ENCODE measurements at places on chromosomes 13 and 19.

GRCh38 chr19:16002406-16003384 is 53.9 kb downstream of the OR10H4 start:
- no peak for DNase-seq

- no peak for DNase-seq
Measured at GRCh38 chr13:93422980-93423543, 196.5 kb downstream of the GPC6 start.

- DNase-seq, result no peak
Measured at GRCh38 chr13:61148691-61149315, 266.8 kb downstream of the PCDH20 start.

GRCh38 chr13:31850041-31850555 is 110.8 kb downstream of the RXFP2 start:
- DNase-seq, result no peak

- DNase-seq, result no peak
Measured at GRCh38 chr19:38644719-38645118, 2.7 kb upstream of the ACTN4 start.

- no peak for DNase-seq
Measured at GRCh38 chr19:29014857-29015436, 198.0 kb downstream of the UQCRFS1 start.

DNA sequence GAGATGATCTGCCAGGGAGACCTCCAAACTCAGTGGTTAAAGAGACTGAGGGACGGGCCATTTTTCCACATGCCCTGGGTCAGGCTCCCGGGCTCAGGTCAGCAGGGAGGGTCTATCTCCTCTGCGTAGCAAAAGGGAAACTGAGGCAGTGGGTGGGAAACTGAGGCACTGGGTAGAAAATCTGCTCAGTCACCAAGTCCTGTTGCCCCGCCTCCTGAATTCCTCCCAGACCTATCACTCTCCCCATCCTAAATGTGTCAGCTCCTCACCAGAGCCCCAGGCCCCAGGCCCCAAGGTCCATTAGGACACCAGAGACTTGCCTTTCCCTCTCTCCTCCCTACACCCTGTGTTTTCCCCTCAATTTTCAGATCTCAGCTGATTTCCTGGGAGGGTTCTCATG is 2.4 kb downstream of the CD320 start:
- no peak for DNase-seq

DNA sequence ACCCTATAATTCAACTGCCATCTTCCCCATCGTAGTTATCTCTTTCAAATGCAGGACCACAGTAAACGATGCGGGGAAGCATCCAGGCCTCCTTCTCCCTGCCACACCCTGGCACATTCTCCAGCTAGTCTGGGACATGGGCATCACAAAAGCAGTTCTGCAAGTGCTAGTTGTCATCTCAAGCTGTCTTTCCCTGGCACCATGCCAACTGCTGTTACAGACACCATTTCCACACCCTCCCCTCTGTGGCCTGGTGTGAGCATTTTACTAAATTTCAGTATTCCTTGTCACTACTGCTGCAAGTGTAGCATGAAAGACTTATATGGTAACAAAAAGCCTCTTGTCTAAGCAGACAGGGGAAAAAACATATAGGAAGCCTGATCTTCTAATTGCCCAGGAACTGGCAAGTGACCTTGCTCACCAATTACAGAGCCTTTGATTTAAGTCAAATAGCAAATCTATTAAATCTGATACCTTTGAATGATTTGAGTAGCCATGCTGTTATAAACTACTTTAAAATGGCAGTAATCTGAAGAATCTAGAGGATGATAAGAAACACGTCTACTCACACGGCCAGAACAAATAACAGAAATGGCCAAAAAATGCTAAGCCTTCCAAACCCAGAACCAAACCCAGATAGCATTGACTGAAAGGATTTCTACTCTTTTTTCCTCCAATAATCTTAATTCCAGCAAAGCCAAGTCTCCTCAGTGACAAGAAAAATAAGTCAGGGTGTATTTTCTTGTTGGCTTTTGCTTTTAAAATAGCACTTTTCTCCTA is 179.0 kb downstream of the NUFIP1 start:
- DNase-seq, result no peak

- no peak for DNase-seq
Measured at GRCh38 chr19:5369962-5370367, 29.4 kb upstream of the PTPRS start.

GRCh38 chr13:64471916-64472315 is 2758.2 kb downstream of the PCDH9 start:
- DNase-seq, result no peak

DNA sequence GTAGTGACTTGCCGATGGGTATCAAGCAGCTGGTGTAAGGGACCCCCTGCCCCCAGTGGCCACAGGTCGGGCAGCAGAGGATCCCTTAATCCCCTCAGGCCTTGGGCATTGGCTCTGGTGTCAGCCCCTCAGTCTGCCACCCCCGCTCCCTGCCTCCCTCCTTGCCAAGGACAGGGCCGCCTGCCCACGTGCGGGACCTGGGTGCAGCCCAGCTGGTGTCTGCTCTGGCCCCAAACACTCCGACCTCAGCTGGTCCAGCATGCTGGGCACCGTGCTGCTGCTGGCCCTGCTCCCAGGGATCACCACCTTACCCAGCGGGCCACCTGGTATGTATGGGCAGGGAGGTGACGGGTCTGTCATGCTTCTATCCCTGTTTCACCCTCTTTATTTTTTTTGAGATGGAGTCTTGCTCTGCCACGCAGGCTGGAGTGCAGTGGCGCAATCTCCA is at the start of gene TGFBR3L:
TGFBR3L (plus strand) TSS at position 233 of the 448 bp plus-strand sequence.
- no peak for DNase-seq

DNA sequence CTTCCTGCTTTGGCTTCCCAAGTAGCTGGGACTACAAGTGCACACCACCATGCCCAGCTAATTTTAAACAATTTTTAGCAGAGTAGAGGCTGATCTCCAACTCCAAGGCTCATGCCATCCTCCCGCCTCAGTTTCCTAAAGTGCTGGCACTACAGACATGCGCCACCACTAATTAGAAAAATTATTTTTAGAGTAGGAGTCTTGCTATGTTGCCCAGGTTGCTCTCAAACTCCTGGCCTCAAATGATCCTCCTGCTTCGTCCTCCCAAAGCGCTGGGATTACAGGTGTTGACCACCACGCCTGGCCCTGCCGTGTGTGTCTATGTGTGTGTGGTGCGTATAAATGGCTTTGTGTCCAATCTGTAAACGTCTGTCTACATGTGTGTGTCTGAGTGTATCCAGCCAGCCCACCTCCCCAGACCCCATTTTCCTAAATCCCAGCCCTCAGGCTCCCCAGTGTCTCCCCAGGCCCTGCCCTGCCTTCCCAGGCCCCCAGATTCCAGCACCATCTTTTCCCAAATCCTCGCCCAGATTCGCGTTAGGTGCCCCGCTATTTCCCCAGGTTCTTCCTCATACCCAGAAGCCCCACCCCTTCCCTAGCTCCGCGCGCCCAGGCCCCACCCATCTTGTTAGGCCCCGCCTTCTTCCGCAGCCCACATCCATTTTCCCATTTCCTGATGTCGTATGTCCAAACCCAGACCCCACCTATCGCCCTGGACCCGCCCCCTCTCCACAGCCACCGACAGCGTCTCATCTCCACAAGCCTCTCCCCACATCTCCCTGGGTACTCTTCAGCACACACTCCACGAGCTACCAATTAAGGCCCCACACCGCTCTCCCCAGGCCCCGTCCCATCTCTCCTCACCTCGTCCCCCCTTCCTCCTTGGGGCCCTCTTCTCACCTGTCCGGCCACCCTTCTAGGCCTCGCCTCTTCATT is 24.9 kb downstream of the SLC8A2 start:
- peak; percentile 13 for DNase-seq

DNA sequence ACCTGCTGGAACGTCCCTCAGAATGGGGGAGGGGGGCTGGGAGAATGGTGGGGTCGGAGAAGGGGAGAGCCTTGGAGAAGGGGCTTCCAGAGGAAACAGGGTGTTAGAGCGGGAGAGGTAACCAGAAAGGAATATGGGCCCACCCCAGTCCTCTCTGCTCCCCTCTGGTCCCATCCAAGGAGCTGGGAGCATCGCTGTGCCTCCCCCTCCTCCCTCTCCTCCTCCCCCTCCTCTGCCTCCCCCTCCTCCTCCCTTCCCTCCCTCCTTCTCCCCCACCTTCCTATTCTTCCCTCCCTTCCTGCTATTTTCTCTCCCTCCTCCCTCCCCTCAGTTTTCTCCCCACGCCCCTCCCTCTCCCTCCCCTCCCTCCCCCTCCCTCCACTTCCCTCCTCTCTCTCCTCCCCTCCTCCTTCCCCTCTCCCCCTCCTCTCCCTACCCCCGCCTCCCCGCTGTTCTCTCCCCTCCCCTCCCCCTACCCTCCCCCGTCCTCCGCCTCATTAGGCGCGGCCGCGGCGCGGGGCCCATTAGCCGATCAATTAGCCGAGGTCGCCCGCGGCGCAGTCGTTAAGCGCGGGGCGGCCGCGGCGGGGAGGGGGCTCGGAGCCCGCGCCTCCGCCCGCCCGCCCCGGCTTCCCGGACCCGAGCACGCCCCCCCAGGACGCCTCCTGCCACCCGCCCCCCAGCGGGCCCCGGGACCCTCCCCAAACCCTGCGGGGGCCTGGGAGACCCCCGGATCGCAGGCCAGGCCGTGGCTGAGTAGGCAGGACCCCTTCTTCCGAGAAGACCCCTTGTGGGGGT is 15.4 kb downstream of the TLE5 start:
- DNase-seq, result no peak

DNA sequence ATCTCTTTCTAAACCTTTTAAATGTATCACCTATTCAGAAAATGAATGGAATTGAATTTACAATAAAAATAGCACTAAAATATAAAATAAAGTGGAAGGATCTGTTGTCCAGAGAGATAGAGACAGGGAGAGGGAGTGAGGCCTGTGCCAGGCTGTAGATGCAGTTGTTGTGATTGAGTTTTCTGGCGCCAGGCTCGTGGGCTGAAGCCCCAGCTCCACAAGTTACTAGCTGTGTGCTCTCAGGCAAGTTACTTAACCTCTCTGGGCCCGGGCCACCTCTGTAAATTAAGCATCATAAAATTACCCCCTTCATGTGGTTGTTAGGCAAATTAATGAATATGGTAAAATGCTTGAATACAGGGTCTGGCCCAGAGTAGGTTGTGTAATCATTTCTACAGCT is 52.3 kb upstream of the USP29 start:
- no peak for DNase-seq

DNA sequence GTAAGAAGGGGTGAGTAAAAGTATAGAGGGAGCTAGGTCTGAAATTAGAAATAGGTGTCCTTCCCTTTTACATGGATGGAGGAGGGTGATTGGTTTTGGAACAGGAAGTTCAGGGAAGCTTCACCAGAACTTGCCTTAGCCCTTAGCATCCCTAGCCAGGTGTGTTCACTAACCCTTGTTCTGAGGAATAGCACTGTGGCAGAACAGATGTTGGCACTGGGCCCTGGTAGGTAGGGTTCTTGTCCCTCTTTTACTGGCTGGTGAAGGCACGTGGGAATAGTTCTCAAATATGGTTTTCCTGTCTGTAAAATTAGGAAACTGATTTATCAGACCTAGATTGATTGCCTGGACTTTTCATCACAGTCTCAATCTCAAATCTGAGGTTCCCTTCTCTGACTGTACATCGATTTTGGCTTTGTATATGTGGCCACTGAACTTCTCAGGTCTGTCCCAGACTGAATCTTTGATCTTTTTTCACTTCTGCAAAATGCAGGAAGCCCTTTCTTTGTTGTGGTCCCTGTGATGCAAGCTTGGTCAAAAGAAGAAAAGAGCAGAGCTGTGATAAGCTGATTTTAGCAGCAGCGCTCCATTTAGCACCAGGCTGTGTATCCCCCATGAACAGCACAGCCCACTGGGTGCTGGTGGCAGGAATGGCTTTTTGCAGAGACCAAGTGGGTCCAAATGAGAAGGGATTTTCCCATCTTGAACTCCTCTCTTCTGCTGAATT is 86.2 kb upstream of the HTR2A start:
- no peak for DNase-seq

GRCh38 chr13:101390461-101390860 is 25.8 kb downstream of the NALCN start:
- DNase-seq, result no peak

GRCh38 chr13:27842571-27842970 is 50.3 kb downstream of the GSX1 start:
- no peak for DNase-seq

DNA sequence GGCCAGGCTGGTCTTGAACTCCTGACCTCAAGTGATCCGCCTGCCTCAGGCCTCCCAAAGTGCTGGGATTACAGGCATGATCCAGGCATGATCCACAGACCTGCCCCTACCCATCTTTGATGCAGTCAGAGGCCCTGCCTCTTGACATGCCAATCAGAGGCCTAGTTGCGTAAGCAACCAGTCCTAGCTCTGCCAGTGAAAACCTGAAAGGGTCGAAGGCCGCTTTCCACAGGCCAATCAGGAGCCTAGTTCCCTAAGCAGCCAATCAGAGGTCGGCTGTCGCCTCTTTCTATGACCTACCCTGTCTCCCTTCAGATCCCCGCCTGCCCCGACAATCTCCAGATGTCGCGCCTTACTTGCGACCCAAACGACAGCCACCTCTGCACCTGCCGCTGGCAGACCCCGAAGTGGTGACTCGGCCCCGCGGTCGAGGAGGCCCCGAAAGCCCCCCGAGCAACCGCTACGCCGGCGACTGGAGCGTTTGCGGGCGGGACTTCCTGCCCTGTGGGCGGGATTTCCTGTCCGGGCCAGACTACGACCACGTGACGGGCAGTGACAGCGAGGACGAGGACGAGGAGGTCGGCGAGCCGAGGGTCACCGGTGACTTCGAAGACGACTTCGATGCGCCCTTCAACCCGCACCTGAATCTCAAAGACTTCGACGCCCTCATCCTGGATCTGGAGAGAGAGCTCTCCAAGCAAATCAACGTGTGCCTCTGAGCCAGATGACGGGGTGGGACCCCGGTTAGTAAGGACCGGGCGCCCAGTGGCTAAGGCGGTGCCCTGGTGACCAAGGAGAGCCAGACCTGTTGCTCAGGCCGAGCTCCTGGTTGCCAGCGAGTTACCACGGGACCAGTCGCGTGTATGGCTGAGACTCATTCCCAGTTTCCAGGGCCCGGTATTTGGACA is 6.3 kb downstream of the SYDE1 start:
- no peak for DNase-seq

DNA sequence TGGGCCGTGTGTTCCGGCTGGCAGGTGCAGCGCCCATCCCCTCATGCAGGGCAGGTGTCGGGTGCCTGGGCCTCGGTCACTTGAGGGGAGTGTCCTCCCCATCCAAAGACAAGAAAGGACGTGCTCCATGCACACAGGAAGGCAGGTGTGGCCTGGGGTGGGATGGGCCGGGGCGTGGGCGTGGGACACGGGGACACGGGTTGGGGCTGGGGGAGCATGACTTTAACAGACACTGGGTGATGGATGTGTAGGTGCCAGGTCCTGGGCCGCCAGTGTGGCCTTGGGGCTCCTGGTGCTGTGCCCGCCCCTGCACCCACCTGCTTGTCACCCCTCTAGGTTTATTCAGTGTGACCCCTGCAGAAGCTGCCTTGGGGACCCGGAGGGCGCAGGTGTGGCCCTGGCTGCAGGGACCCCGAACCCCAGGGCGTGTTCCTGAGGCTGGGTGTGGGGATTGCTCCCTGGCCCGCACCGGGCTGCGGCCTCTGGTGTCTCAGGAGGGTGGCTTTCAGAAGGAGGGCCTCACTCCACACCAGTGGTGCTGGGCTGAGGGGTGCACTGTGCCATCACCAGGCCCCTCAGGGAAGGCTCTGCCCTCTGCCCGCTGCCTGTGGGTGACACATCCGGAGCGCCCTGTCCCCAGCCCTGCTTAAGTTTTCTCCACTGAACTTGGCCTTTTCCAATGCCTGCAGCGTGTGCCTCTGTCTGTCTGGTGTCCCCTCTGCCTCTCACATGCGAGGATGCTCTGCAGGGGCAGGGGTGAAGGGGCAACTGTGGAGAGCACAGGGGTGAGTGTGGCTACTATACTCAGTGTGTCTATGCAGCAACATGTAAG is 5.2 kb downstream of the TMEM255B start:
- no peak for DNase-seq

Data from amygdala (tissue), 56 donors.